Adipocyte (in vitro differentiated cells): ENCODE measurements at places on chromosomes 11 and 22.

DNA sequence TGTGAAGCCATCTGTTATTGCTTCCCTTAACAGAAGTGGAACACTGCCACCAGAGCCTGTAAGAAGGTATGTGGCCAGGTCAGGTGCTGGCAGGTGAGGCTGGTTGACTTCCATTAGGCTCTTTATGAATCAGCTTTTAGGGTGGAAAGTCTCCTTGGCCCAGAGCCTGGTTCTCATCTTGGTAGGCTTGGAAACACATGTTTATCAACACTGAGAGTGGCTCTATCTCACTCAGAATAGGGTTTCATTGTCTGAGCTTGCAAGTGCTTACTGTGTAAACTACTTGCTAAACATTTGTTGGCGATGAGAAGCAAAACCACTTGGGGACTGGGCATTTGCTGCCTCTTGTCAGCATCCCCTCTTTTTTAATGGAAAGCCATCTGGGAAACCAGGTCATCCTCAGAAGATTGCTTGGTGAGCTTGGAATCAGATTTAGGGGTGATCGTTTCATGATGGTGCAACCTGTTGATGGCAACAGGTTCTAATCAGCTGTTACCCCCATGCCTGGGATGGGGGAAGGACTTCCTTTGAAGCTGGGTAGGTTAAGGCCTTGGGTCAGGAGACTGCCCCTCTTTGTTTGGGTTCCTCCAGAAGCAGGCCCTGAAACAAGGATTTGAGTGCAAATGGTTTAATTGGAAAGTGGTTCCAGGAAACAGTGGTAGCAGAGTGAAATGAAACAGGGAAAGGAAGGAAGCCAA is 75.0 kb upstream of the AMPD3 start:
- no peak for DNase-seq

- DNase-seq: no peak
Observed at GRCh38 chr11:113213549-113213948, 100.8 kb upstream of the TTC12 start.

DNA sequence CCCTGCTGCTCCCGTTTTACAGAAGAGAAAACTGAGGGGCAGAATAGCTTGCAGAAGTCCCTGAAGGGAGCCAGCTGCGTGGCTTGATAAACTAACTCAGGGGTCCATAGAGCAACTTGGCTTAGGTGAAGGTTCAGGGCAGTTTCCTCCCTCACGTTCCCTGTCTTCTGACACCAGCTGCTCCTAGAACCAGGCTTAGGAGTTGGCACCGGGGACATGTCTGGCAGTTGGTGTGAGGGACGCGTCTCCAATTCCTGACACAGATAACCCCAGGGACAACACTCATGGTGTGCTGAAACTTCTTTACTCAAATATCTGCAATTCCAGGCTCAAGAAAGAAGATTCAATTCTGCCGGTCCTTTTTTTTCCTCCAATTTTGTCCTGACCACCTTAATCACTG is 85.7 kb downstream of the DSCAML1 start:
- no peak for DNase-seq

GRCh38 chr22:19407649-19408606 is 23.6 kb downstream of the HIRA start:
- peak; percentile 13 for DNase-seq

DNA sequence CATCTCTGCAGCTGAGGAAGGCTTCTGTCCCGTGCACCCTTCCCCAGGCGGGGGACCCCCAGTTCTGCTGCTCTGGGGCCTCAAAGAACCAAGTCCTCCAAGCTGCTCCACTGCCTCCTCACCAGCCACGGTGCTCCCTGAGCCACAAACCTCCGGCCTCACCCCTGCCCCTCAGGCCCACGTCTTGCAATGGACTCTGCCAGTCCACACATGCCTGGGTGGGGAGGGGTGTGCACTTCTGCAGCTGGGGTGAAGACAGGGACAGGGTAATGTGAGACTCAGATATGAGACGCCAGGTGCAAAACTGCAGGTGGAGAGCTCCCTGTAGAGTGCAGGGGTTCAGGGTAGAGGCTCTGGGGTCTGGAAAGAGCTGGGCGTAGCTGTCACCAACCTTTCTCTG is 3.2 kb upstream of the PTDSS2 start:
- DNase-seq: no peak

DNA sequence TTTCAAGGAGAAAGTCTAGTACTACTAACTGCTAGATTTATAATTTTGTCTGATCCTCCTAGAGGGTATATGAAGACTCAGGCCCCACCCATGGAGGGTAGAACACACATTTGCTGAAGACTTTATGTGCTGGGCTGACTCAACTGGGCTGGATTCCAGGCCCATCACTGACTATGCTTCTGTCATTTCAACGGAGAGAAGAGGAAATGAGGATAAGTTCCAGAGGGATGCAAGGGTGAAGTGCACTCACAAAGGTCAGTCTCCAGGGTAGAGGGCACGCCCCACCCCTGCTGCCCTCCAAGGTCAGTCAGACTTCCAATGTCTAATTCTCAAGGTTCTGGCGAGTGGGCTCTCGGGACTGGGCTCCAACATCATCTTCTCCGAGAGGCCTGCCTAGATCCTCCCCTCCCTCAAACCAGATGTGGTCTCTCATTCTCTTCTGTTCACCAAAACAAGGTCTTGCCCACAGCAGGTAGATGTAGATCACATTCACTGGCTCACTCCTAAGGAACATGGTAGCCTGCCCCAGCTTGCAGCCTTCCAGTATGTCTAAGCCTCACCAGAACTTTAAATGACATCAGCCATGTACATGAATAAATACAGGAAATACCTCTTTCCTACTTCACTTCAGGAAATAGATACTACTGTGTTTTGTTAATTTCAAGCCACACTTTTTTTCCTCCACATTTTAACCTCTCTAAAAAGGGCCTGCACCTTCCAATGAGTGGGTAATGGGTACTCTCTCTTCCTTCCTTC is 7.3 kb upstream of the C11orf86 start:
- DNase-seq: peak; percentile 54

GRCh38 chr22:24582056-24582814 is 10.6 kb downstream of the LRRC75B start:
- DNase-seq: no peak

DNA sequence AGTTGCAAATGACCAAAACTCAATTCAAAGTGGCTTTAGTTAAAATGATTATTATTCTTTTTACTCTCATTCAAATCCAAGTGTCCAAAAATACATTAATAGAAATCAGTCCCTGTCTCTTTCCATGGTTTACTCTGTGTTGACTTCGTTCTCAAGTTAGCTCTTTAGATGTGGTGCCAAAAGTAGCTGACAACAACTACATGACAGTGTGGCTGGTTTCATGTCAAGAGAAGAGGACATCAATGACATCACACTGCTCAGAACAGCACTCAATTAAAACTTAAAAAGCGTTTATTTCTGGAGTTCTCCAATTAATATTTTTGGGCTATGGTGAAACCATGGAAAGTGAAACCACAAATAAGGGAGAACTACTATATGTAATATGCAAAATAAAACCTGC is 1746.9 kb downstream of the LRRC4C start:
- DNase-seq: no peak

DNA sequence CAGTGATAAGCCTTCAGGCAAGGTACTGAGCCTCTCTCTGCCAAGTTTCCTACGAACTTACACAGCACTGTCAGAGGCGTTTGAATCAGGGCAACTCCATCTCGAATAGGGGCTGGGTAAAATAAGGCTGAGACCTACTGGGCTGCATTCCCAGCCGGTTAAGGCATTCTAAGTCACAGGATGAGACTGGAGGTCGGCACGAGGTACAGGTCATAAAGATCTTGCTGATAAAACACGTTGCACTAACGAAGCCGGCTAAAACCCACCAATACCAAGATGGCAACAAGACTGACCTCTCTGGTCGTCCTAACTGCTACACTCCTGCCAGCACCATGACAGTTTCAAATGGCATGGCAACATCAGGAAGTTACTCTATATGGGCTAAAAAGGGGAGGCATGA is 20.4 kb upstream of the POGLUT3 start:
- DNase-seq: no peak

DNA sequence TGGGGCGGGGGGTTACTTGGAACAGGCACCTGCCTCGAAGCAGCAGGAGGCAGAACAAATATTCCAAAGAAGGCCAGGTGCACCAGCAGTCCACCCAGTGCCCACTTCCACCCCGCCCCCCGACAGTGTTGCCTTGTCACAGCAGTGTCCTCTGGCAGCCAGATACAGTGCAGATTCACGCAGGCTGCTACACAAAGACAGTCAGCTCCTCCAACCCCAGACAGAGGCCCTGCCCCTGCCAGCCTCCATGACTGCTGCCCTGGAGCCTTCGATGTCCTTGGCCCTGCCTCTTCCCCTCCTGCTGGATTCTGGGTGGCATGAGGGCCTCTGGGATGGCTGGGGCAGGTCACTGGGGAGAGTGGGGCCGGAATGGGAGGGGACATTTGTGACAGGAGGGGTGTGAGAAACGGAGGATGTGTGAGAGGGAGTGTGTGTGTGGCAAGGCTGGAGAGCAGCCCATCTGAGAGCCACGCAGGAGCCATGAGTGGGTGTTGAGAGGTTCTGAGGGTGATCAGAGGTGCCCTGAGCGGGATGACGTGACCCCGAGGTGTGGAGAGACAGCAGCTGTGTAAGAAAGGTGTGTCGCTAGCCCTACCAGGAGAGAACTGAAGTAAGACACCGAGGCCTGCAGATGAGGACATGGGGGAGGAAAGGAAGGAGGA is 173.7 kb downstream of the CEP164 start:
- no peak for DNase-seq

GRCh38 chr22:20638507-20638870 is 131.1 kb downstream of the MED15 start:
- no peak for DNase-seq

DNA sequence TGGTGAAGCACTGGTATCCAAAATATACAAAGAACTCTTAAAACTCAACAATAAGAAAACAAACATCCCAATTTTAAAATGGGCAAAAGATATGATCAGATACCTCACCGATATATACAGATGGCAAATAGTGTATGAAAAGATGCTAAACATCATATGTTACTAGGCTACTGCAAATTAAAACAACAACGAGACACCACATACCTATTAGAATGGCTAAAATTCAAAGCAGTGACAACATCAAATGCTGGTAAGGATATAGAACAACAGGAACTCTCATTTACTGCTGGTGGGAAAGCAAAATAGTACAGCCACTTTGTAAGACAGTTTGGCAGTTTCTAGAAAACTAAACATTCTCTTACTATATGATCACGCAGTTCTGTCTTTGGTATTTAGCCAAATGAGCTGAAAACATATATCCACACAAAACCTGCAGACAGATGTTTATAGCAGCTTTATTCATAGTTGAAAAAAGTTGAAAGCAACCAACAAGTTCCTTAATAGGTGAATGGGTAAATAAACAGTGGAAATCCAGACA is 38.5 kb downstream of the SIK3 start:
- DNase-seq: no peak

DNA sequence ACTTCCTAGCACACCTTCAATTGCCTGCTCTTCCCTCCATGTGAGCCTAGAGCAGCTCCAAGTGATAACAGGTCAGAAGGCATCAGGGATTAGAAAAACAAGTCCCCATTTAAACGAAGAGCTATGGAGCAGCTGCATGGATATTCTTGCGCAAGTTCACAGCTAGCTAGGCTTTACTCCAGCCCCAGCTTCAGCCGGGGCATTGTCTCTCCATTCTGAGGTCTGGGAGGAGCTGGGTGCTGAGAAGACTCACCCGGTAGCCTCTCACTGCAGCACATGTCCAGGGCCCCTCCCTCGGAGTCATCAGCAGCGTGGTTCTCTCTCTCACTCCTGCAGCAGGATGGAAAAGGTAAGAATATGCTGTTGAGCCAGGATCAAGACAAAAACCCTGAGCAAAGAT is 26.0 kb downstream of the PTPN5 start:
- DNase-seq: no peak

DNA sequence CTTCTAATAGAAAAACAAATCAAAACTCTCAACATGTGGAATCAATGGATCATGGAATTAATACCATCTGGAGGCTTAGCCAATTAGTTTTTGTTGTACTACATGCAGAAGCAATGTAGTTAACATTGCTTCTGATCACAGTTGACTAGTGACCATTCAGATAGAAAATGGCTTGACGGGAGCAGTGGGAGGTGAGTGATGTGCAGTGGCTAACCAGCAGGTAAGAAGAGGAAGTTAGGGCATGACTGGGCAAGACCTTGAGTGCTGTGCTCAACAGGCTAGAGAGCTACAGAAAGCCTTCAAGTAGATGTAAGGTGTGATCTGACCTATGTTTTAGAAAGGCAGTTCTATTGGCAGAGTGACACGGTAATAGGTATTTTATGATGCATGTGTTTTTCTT is 60.7 kb upstream of the ALKBH3 start:
- DNase-seq: no peak

- DNase-seq: peak; percentile 91
Observed at GRCh38 chr11:8717876-8718753, 35.5 kb downstream of the RPL27A start.
